ENCODE measurements at places on chromosomes 2 and 18. TPM values are rescaled to one million over a fixed set of nuclear protein-coding genes. Genes with fewer than 3 reads are reported as not detected.

The CHST10 gene
- polyA plus RNA-seq = 23.8 TPM

The RAX gene
- polyA plus RNA-seq = not detected

The RGPD3 gene
- 0.27 TPM for polyA plus RNA-seq

GRCh38 chr18:13574355-13574754 is 152.0 kb downstream of the FAM210A start:
- DNase-seq = no peak

DNA sequence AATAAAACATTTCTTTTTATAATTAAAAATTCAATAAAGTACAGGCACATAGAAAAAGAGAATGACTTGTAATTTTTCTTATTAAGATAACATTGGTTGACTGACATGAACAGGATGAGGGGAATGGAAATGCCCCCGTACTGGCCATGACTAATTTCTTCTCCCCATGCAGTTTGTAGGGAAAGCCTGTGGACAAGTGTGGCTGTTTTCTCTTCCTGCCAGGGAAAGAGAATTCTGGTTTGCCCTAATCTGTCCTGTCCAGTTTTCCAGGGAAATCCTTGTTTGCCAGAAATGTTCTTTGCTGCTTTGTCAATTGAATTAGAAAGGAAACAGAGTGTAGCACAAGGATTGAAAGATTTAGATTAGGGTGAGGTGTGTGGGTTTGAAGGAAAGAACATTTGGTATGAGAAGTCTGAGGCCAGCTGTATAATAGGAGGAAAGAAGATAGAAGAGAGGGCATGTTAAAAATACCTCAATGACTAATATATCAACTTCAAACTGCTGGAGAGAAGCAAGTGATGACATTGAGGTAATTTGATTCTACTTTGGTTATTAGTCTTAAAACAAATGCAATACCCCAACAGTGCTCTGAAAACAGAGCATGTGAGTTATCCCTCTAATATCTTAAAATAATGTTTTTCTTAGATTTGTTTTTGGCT is 593.9 kb upstream of the ZNF804A start:
- DNase-seq = no peak

DNA sequence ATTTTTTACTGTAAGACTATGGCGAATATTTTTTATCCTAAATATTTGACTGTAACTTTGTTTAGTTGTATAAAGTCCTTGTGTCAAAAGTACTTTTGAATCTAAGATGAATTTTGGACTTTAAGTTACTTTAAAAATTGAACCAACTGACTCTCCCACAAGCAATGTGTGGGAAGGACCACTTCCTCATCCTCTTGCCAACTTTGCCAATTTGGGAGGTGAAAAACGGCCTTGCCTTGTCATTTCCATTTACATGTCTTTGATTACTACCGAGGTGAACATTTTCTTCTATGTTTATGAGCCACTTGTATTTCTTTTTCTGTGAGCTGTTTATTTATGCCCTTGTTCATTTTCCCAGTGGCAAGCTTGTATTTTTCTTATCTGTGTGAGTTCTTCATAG is 12.8 kb upstream of the MSGN1 start:
- DNase-seq = no peak
